Right ventricle myocardium inferior (tissue), 1 donor: ENCODE measurements at places on chromosomes 1 and 21. TPM values are rescaled to one million over a fixed set of nuclear protein-coding genes. Genes with fewer than 3 reads are reported as not detected.
A peak's percentile ranks its signal among the peaks of the same experiment; 100 is the strongest.

- no peak for DNase-seq
These were observed 18.0 kb upstream of the TRIM17 start for GRCh38 chr1:228434689-228435088.

DNA sequence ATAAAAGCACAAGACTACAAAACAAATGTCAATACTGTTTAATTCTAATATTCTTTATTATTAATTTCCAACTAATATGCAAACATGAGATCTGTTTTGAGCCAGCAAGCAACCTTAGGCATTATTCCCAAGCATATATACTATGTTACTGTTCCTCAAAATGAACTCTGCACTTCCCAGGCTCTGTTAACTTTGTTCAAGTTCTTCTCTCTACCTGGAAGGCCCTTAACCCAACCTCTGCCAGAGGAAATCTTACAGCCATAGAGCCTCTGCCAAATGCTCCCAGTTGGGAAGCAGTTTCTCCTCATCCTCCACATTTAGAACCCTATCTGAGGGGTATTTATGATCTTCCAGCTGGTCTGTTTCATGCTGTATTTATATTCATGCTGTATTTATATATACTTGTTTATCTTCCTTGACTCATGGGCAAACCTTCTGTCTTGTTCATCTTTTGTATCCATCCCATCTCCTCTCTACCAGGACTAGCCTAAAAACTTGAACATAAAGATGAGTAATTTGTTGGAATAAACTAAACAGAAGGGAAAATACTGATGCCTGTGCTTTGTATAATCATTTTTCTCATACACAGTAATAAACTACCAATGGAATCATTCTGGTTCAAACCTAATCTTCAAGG is 5.3 kb downstream of the IVNS1ABP start:
- DNase-seq: no peak

DNA sequence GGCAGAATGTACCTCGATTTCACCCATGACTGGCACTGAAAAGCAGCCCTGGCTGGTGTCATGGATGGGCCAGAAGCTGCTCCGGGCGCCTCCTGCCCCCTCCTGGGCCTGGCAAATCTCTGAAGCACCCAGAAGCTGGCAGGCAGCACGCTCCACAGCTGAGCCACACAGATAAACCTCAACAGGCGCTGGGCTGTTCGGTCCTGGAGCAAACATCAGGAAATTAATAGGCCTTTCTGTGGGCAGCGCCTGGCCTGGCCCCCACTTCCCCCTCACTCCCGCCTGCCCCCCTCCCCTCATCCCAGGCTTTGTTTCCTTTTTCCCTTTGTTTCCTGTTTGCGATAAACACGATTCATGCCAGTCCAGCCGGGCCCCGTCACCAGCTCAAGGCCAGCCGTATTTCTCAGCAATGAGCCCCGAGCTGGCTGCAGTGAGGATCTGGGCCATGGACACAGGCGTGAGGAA is 20.1 kb upstream of the DISP3 start:
- peak; percentile 65 for DNase-seq

GRCh38 chr1:172125812-172126430 is 284.6 kb downstream of the DNM3 start:
- DNase-seq: no peak

DNA sequence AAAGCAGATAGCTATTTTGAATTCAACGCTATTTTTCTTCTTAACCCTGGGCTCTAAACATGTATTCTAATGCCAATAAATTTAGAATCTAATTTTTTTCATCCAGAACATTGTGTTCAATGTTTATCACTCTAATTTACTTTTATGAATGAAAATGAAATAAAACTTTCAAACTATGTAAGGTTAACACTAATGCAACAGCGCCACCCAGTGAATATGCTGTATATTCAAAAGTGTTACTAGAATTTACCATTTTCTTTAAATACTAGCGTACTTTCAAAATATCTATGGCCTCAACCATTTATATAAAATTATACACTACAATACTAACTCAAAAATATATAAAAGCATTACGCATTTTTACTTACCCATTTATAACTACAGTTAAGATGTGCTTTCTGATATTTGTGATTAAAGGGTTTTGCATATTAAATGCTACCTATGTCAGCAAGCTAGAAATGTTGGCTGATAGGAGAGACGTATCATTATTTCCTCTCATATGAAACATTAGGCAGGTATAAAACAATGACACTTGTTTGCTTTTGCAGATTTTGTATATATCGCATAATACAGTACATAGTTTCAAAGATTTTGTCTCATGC is 5.9 kb upstream of the NUF2 start:
- DNase-seq: no peak

Gene FCRL3
- 0.24 TPM for total RNA-seq

- DNase-seq: peak; percentile 66
These were observed 44.9 kb downstream of the PAFAH2 start for GRCh38 chr1:25952841-25953401.

Gene ZYG11A
- not detected for total RNA-seq

GRCh38 chr1:16077406-16078245 is 4.2 kb upstream of the FAM131C start:
- peak; percentile 11 for DNase-seq

Gene SMCP
- total RNA-seq: not detected

DNA sequence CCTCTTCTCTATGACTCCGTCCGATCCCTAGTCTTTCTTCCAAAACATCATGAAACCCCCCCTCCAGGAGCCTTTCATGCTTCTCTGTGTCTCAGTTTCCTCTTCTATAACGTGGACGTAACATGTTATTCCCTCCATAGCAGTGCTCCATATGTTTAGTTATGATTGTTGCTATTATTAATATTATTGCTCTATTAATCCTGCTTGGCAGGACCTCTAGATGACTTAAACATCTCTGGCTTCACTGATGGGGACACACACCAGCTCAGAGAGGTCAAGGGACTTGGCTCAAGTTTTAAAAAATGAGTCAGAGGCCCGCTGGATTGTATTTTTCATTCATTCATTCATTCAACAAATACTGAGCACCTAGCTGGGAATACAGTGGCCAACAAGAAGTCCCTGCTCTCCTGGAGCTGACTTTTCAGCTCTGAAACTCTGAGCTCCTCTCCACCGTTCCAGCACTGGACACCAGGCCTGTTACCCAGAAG is 404 bp upstream of the CPLANE2 start:
- no peak for DNase-seq
